ENCODE measurements at places on chromosomes 4 and X. TPM values are rescaled to one million over a fixed set of nuclear protein-coding genes. Genes with fewer than 3 reads are reported as not detected.

ALAS2 gene
- total RNA-seq = not detected

DCAF8L2 gene
- total RNA-seq = not detected

CASK gene
- total RNA-seq = 21.6 TPM

HSD17B10 gene
- total RNA-seq = 199 TPM

RENBP gene
- 0.18 TPM for total RNA-seq

BTK gene
- 0.15 TPM for total RNA-seq

TEX13C gene
- total RNA-seq = not detected

MAGEA2B gene
- not detected for total RNA-seq

GUCY1A1 gene
- not detected for total RNA-seq

TMEM35A gene
- total RNA-seq = not detected

COX7B gene
- total RNA-seq = 684 TPM

RXFP1 gene
- not detected for total RNA-seq

FGB gene
- total RNA-seq = 11.3 TPM

SOX3 gene
- total RNA-seq = not detected

DUSP21 gene
- not detected for total RNA-seq

TRPC3 gene
- not detected for total RNA-seq

RRH gene
- total RNA-seq = not detected

RBMXL3 gene
- not detected for total RNA-seq

ARAP2 gene
- 0.36 TPM for total RNA-seq

ZAR1 gene
- not detected for total RNA-seq

ERCC6L gene
- total RNA-seq = 13.4 TPM

ALB gene
- total RNA-seq = not detected

FAT1 gene
- total RNA-seq = 187 TPM

ZNF157 gene
- not detected for total RNA-seq

FGFR3 gene
- 1.4 TPM for total RNA-seq

SYNPO2 gene
- total RNA-seq = 1.3 TPM

S100P gene
- total RNA-seq = 70.6 TPM

FANCB gene
- 2.7 TPM for total RNA-seq

GAGE1 gene
- not detected for total RNA-seq

DAPP1 gene
- total RNA-seq = not detected

STATH gene
- not detected for total RNA-seq

P2RY4 gene
- total RNA-seq = not detected

PAGE2B gene
- total RNA-seq = not detected

NHSL2 gene
- total RNA-seq = 0.49 TPM

MAOA gene
- 0.30 TPM for total RNA-seq

VCX3A gene
- total RNA-seq = not detected

PRDM5 gene
- 3.3 TPM for total RNA-seq

CT45A1 gene
- total RNA-seq = not detected

SYTL5 gene
- 0.41 TPM for total RNA-seq

ENOPH1 gene
- total RNA-seq = 29.3 TPM

JCHAIN gene
- total RNA-seq = 0.19 TPM

EFHC2 gene
- 0.31 TPM for total RNA-seq

PDE6B gene
- total RNA-seq = not detected

BEND2 gene
- not detected for total RNA-seq

SPP1 gene
- total RNA-seq = 181 TPM

PHEX gene
- total RNA-seq = 0.44 TPM

ZXDA gene
- total RNA-seq = 1.6 TPM

Data from A549 treated with CpdA at 1 μM for 4 hours (cell line).